NCI-H524 treated with DMSO at 0.1 percent for 48 hours (cell line): ENCODE measurements at places on chromosomes 7 and 10.

DNA sequence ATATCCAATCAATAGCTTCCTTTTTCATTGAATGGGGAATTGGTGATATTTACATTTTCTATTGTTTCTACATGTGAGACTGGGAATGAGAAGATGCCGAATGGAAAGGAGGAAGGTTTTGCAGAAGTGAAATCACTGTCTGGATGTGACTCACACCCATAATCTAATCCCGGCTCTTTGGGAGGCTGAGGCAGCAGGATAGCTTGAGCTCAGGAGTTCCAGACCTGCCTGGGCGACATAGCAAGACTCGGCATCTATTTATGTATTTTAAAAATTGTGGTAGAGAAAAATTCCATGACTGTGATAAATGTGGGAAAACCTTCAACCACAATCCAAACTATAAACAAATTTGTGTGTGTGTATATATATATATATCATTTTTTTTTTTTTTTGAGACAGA lies 10.9 kb upstream of the FIS1 start:
- DNase-seq: no peak

- DNase-seq: no peak
Observed at GRCh38 chr7:138843632-138844580, 45.9 kb upstream of the ATP6V0A4 start.

GRCh38 chr7:47513741-47514241 lies 68.1 kb downstream of the TNS3 start:
- DNase-seq: no peak

DNA sequence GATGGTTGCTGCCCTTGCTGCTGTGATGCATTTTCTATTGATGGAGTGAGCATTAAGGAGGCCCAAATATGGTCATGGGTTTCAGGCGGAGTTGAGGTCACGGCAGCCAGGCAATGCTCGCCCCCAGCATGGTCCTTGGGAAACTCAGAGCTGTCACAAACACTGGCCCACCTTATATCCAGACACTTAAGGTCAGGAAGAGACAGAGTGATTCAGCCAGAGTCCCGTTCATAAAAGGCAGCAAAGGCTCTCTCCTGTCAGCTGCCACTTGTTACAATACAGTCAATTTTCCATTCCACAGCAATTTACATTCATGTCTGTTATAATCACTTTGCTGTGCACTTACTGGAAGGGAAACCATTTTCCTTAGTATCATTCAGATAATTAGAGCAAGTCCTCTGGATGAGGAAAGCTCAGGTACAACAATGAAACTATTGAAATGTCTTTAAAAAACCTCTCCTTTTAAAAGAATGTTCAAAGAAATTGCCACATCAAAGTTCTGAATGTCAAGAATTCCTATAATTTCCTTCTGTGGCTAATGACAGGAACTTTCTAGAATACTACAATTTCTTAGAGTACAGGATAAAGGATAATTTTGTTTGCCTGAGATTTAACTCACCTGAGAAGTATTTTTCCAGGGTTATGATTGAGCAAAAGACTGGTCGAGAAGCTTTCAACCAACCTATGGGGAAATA lies 14.8 kb upstream of the ANKRD1 start:
- DNase-seq: no peak

GRCh38 chr7:41869997-41870396 lies 167.1 kb upstream of the INHBA start:
- no peak for DNase-seq

GRCh38 chr7:138257459-138258196 lies 181.4 kb downstream of the AKR1D1 start:
- DNase-seq: no peak

GRCh38 chr10:3624367-3624766 lies 160.6 kb downstream of the KLF6 start:
- DNase-seq: no peak

GRCh38 chr7:10863476-10863875 lies 110.2 kb upstream of the PHF14 start:
- no peak for DNase-seq

GRCh38 chr10:126843299-126843934 lies 61.8 kb upstream of the DOCK1 start:
- DNase-seq: no peak

- DNase-seq: no peak
Observed at GRCh38 chr10:24730811-24731210, 7.1 kb upstream of the ARHGAP21 start.

DNA sequence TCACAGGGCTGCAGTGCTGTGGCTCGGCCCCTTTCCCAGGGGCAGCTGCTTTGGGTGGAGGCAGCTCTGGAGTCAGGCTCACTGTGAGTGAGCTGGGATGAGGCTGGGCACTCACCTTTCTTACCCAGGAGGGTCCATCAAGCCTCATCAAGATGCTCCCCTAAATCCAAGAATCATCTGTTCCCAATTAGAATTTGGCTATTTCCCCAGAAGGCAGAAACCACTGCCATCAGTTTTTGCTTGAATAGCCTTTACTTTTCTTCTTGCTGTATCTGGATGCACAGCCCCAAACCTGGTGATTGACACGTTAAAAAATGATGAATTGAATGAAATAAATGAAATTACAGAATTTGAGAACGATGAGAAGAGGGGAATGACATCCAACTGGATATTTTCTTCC lies 74.3 kb upstream of the LYZL1 start:
- DNase-seq: no peak

DNA sequence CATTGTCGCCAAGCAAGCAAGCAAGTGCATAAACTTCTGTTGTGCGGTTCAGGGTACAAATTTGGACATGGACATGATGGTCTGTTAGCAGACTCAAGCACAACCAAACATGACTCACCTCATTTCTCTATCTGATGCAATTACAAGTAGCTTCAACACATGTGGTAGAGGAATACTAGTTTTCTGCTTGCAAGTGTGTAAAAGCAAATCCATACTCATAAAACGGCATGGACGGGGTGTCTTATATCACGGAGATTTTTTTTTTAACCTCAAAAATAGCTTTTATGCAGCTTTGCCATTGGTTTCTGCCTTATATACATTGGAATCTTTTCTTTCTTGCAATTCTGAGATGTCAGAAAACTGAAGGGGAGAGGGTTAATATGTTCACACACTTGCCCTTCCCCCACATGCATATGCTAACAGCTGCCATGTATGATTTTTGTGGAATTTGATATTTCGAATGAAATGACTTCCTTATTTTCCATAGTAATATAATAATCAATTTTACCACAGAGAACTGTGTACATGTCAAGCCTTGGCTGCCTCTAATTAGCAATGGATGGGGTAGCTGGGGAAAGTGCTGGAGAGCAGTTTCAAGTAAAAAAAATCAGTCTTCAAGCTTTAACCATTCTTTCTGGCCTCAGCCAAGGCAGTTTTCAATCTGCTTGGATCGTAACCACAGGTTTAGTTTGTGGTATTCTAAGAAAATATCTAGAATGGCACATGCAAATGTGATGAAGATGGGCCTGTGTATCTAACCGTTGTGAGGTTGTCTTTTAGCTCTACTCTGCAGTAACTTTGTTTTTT lies 106.0 kb upstream of the PDCD4 start:
- no peak for DNase-seq

- DNase-seq: no peak
Observed at GRCh38 chr7:139774376-139774775, 3.4 kb downstream of the HIPK2 start.
